SK-N-SH (cell line): ENCODE measurements at places on chromosomes 11 and 22.

DNA sequence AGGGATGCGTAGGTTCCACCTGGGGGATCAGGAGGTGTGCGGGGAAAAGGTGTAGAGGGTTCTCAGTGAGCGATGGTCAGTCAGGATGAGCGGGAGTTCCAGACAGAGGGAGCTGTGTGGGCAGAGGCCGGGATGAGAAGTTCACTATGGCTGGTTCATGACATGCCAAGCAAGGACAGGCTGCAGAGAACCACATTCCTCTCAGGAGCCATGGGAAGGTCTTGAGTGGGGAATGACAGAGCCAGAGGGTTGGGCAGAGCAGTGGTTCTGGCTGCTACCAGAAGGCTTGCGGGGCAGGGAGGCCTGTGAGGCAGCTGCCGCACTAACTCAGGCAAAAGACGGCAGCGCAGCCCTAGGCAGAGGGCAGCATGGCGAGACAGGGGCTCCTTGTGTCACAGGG is 66.1 kb downstream of the SCUBE1 start:
- DNase-seq, result no peak

DNA sequence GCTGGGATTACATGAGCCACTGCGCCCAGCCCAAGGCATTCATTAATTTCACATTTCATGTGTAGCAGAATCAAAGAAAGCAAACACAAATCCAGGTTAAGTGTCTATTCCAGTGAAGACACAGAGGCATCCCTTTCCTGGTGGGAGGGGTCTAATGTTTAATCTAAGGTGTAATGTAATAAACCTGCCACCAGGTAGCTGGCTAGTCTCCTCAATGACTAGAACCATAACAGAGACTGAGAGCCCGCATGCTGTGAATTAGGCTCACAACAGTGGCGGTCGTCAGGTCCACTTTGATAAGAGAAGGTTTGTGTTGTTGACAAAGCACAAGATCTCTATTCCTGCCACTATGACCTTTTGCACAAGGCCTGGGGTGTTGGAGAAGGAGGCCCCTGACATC is 64.2 kb upstream of the ADA2 start:
- DNase-seq, result no peak

DNA sequence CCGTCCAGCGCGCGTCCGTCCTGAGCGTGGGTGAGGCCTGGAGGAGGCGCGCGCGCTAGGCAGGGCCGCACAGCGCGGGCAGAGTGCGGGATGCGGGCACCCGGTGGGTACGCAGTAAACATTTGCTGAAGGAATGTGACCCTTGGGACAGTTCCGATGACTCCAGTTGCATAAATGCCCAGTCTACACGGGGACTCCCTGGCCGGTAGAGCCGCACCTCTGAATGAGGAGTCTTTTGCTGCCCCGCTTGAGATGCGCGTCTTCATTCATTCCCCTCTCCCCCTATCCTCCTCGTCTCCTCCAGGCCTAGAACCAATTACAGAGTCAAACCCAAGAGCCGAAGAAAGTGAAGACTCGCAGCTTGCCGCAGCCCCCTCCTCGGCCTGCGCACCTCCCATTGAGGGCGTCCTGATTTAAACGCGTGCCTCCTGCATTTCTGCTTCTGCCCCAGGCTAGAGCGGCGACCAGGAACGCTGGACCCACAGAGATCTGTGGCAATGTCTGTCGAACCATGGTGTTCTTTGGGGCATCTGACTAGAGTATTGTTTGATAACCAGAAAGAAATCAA is 729 bp upstream of the CHKB start:
- no peak for DNase-seq

DNA sequence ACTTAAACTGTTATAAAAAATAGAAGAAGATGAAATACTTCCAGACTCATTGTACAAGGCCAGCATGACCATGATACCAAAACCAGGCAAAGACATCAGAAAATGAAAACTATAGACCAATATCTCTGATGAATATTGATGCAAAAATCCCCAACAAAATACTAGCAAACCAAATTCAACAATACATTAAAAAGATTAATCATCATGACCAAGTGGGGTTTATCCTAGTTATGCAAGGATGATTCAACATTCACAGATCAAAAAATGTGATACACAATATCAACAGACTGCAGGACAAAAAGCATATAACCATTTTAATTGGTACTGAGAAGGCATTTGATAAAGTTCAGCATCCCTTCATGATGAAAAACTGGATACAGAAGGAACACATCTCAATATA is 824.5 kb upstream of the RAG2 start:
- no peak for DNase-seq

- DNase-seq, result no peak
These were observed 123.2 kb upstream of the SORL1-AS1 start for GRCh38 chr11:121575963-121576290.

GRCh38 chr11:3197878-3198528 is 20.6 kb downstream of the MRGPRG start:
- peak; percentile 36 for DNase-seq

GRCh38 chr11:17786824-17787525 is 52.4 kb downstream of the KCNC1 start:
- DNase-seq, result no peak

DNA sequence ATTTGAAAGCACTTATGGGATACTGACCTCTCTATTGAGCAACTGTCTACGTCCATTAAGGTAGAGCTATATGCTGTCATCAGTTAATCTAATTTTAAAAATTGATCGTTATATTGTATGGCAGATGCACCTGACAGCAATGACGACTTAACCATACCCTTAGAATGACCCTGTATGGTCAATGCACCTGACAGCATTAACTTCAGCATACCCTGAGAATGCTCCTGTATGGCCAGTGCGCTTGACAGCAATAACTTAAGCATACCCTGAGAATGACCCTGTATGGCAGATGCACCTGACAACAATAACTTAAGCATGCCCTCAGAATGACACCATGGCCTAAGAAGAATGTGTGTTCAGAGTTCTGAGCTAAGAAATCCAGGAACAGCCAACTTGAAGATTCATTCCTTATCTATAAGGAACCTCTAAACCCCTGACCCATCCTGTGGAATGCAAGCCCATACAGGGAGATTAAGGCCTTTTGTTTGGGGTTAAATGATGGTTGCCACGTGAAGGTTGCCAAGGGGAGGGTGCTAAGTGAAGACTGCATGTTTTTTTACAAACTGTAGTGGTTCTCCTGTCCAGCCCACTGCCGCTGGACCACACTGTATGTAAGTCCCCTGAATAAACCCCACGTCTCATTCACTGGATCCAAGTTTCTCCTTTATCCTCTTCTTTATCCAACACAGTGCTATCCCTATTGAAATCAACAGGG is 138.3 kb downstream of the GUCY1A2 start:
- DNase-seq, result no peak

DNA sequence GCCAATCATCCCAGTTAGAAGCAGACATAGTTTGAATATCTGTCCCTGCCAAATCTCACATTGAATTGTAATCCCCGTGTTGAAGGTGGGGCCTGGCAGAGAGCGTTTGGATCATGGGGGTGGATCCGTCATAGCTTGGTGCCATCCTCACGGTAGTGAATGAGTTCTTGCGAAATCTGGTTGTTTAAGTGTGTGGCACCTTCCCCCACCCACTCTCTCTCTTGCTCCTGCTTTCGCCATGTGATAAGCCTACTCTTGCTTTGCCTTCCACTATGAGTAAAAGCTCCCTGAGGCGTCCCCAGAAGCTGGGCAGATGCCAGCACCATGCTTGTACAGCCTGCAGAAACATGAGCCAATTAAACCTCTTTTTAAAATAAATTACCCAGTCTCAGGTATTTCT is 5.0 kb upstream of the CCDC81 start:
- no peak for DNase-seq

DNA sequence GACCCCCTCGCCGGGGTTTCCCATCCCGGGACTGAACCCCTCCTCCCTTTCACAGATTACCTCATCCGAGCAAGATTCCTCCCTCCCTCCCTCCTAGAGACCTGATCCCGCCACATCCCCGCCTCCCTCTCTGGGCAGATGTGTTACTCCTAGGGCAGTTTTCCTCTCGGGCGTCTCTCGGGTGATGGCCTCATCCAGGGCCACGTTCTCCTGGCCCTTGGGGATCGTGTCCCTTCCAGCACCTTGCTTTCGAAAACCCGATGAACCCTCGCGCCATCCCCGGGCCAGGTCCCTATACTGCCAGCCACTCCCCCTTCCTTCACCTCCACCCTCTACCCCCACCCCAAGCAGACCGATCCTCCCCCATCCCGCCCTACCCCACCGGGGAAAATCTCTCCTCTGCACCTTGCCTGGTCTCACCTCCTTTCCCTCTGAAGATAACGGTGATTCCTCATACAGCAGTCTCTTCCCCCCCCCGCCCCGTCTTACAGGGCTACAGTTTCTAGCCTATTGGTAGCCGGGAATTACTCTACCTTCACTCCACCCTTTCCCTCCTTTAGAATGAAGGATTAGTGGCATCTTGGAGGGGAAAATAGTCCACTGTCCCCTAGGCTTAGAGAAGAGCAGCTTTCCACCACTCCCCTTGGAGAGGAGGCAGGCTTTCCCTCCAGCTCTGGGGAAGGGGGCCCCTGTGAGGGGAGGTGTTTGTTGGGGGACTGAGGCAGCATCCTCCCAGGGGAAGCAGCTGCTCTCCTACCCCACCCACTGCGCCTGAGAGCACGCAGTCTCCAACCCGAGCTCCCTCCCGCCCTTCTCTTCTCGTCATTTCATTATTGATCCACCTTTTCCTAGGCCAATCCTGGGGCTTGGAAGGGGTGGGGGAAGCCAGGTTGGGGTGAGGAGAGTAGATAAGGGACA is 1.2 kb downstream of the KMT2A start:
- DNase-seq, result peak; percentile 57

- DNase-seq, result no peak
These were observed 7.4 kb upstream of the NPTXR start for GRCh38 chr22:38850941-38851849.

DNA sequence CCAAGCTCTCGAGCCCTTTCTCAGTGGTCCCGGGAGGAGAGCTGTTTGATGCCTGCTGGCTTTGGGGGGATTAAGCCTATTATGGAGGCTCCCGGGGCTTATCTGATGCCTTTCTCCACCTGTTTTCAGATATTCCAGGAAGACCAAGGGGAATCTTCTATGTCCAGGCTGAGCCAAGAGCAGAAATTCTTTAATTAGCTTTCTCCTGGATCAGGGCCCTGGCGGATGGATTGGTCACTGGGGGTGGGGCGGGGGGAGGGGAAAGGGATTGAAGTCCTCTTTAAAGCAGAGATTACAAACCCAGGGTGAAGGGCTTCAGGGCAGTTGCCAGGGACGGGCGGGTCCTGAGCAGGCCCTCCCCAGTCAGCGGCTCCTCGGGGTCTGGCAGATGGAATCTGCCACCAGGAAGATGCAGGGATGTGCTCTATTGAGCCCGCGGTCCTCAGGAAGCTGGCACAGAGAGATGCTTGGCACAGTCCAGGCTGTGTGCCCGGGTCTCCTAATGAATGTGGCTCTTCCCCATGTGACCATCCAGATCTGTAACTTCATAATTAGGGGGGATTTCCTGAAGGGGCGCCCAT is 33.6 kb downstream of the MACROD1 start:
- DNase-seq, result peak; percentile 86

DNA sequence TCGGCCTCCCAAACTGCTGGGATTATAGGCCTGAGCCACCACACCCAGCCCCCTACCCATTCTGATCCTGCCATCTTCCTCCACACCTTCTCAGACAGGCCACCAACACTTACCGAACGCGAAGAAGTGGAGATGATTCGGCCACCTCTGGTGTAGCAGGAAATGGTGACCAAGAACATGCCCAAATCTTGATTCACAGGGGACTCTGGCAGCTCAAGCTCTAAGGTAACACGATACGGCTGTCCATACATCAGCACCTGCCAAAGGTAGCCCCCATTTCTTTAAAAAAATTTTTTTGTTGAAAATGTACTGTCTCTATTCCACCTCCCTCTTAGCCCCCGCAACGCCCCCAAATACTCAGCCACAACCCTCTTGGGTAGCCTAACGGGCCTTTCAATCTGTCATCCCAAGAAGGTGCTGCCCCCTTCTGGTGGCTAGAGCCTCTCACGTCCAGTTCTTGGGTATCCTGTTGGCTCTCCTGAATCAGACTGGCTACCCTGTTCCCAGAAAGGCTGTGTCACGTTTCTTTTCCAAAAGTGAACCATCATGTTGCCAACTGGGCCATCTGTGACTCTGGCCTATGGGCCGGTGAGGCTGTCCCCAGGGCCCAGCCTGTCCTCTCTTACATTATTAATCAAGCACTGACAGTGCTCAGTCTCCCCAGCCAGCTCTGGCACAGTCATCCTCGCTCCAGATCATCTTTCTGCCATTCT is 5.3 kb upstream of the LRRN4CL start:
- peak; percentile 81 for DNase-seq

DNA sequence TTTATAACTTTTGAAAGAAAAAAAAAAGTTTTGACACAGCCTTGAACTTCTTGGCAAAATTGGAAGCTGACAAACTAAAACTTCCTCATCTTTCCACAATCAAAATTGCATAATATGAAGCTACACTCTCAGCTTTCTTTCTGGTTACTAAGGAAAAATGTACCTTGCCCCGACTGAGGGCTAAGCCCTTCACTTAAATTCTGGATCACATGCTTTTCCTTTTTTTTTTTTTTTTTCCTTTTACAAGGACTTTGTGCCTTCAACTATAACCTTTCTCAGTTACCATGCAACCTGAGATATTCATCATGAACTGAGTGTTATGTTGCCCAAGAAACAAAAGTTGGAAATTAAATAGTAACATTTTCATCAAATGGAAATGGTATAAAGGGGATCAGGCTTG is 188.5 kb upstream of the CARD18 start:
- DNase-seq, result no peak

DNA sequence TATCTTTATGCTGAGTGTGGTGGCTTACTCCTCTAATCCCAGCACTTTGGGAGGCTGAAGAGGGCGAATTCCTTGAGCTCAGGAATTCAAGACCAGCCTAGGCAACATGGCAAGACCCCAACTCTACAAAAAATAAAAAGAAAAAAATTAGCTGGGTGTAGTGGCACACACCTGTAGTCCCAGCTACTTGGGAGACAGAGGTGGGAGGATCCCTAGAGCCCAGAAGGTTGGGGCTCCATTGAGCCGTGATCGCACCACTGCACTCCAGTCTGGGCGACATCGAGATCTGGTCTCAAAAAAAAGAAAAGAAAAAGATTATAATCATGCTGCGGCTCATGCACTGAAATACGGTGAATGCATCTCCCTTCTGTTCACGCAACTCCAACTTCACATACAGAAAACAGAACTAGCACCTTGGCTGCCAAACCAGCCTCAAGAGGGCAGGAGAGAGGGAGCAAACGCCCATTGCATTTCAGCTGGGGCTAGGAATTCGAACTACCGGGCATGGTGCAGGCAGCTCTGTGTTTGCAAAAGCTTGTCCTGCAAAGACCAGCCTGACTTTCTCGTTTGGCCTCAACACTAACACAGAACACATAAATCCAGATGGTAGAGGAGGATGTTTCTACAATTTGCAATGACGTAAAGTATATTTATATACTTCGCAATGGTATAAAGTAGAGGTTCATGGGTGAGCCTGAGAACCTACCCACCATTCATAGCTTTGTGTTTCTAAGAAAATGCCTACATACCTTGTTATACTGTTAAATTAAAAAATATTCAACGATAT is 6.3 kb upstream of the SYNGR1 start:
- peak; percentile 59 for DNase-seq

DNA sequence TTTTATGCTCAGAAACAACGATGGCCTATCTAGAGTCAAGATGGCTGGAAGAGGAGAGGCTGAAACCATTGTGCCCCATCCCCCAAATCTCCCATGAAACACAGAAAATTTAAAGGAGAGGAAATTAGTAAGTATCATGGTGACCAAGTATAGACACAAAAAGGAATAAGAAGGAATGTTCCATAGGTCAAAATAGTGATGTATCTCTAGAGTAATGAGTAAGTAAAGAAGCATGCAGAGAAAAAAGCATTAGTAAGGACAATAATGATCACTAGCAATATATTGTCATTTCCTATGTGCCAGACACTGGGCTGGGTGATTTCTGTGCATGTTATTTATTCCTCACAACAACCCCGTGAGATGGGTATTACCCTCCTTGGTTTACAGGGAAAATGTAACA is 2.6 kb upstream of the SLC22A24 start:
- no peak for DNase-seq
